CD4-positive, alpha-beta T cell (primary cell): ENCODE measurements at places on chromosomes 16 and 17.

GRCh38 chr16:3728424-3729160, 11.3 kb upstream of the TRAP1 start:
- DNase-seq: no peak

GRCh38 chr16:709566-710499, 4.2 kb upstream of the FBXL16 start:
- DNase-seq: no peak

DNA sequence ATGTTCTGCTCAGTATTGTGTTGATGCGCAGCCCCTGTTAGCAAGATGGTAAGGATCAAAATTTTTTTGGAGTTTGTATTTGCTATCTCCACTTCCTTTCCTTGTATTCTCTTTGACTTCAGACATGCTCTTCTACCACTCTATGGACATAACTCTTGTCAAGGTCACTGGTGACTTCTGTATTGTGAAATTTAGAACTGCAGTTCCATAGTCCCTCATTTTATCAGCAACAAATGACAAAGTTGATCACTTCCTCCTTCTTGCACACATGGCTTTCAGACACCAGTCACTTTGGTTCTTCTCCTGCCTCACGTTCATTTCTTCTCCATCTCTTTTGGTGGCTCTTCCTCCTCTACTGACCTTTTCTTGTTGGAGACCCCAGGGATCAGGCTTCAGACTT, 21.1 kb downstream of the COX11 start:
- DNase-seq: no peak

DNA sequence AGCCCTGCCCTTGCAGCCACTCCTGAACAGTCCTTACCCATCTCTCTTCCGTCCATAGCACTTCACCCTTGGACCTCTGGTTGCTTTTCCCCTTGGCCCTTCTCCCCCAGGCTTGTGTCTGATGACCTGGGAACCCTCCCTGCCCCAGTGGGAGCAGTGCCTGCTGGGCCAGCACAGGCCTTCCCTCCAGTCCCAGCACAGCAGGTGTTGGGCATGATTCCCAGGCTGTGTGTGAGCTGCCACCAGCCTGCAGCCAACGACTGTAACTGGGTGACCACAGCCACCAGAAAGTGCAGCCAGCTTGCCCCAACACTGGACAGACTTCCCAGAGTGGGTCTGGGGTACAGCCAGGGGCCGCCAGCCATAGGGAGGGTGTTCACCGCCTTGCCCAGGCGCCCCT, 30.0 kb downstream of the CRAMP1 start:
- no peak for DNase-seq

DNA sequence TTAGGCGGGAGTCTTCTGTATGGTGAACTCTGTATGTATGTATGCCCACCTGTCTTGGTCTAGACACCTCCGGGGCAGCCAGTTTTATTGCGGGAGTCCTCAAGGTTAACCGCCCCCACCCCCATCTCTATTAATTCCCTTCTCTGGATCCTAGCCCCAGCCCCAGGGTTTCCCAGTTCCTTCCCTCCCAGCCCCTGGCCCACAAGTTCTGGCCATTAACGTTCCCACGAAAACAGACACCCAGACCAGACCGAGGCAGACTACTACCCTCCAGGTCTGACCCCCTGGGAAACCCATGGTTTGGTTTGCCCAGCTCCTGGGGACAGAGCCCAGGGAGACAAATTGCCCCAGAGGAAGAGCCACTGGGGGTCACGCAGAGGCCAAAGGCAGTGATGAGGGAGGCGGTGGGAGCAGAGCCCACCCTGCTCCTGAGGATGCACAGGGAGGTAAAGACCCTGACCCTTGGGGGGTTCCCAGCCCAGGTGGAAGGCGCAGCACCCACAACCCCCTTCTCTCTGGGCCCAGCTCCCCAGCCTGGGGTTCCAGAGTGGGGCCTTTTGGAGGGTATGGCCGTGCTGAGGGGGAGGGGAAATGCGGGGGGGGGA, 8.5 kb downstream of the TBKBP1 start:
- DNase-seq: no peak

- DNase-seq: no peak
Measured at GRCh38 chr16:31480851-31481536, 1.9 kb upstream of the SLC5A2 start.

- DNase-seq: no peak
Measured at GRCh38 chr17:47279062-47279801, 25.6 kb downstream of the ITGB3 start.

DNA sequence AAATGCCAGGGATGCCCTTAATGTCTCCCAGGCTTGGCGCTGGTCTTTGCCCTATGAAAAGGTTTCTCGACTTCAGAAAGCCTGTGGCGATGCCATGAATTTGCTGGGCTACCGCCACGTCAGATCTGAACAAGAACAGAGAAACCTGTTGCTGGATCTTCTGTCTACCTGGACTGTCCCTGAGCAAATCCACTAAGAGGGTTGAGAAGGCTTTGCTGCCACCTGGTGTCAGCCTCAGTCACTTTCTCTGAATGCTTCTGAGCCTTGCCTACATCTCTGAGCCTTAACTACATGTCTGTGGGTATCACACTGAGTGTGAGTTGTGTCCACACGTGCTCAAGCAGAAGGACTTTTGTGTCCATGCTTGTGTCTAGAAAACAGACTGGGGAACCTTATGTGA, 11.4 kb downstream of the CHST4 start:
- peak; percentile 10 for DNase-seq

DNA sequence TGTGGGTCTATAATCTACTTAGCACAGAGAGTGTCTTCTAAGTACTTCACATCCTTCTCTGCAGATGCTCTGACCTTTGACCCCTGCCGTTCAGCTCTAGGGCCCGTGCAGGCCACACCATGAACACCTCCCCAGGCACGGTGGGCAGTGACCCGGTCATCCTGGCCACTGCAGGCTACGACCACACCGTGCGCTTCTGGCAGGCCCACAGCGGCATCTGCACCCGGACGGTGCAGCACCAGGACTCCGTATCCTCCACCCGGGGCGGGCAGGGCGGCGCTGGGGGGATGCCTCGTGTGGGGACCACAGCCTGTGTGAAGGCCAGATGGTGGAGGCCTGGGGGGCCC, 686 bp downstream of the MLST8 start:
- DNase-seq: no peak

DNA sequence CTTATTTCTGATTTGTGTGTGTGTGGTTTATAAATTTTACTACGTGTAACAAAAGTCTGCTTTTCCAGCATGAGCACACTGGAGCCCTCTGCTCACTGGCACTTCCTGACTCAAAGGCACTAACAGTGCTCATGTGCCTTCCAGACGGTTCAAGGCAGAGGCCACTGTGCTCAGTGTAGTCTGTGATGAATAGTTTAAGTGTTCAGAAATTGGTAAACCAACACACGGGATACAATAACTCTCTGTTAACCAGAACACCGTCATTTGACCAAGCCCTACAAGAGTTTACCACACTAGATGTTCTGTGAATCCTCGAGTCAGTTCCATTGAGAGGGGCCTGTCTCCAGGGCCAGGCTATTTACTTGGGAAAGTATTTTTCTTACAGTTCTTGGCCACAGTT, 191.9 kb downstream of the MRTFB start:
- no peak for DNase-seq

GRCh38 chr17:30552994-30553566, 75.9 kb downstream of the GOSR1 start:
- no peak for DNase-seq

GRCh38 chr17:44661835-44662234, 5.6 kb downstream of the MEIOC start:
- no peak for DNase-seq

DNA sequence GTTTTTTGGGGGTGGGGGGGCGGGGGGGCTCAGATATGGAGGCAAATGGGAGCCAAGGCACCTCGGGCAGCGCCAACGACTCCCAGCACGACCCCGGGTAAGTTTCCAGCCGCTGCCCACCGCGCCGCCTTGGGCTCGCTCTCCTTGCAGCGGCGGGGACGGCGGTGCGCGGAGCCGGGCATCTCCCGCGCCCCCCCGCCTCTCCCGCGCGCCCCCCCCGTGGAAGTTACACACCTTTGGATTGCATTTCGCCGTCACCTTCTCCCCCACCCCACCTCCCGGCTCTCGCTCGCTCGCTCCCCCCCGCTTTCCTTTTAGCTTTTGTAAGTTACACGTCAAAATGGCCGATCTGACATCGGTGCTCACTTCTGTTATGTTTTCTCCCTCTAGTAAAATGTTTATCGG, 387 bp downstream of the MSI2 start:
- DNase-seq: peak; percentile 56

DNA sequence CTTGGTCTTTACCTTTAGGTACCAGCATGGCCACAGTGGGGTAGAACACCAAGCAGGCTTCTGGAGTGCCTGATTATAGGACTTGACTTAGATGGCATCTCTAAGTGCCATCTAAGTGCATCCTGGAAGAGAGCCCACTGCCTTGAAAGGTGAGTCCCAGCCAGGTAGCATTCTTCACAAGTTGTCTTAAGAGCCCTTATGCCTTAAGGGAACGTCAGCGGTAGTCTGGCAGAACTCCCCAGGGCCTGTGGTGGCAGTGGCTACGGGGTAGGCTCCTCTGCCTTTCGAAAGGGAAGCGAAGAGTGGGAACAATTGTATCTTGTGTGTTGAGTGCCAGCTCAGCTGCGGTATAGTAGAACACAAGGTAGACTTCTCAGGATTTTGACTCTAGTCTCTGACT, 549.0 kb downstream of the HS3ST4 start:
- no peak for DNase-seq

DNA sequence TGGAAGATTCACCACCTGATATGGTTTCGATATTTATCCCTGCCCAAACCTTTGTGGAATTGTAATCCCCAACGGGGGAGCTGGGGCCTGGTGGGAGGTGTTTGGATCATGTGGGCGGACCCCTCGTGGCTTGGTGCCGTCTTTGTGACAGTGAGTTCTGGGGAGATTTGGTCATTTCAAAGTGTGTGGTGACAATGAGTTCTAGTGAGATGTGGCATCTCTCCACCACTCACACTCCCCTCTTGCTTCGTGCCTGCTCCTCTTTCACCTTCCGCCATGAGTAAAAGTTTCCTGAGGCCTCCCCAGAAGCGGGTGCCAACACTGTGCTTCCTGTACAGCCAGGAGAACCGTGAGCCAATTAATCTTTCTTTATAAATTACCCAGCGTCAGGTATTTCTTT, 9.7 kb downstream of the CCDC57 start:
- DNase-seq: no peak

- DNase-seq: no peak
Measured at GRCh38 chr17:65260626-65261025, 123.5 kb downstream of the RGS9 start.

DNA sequence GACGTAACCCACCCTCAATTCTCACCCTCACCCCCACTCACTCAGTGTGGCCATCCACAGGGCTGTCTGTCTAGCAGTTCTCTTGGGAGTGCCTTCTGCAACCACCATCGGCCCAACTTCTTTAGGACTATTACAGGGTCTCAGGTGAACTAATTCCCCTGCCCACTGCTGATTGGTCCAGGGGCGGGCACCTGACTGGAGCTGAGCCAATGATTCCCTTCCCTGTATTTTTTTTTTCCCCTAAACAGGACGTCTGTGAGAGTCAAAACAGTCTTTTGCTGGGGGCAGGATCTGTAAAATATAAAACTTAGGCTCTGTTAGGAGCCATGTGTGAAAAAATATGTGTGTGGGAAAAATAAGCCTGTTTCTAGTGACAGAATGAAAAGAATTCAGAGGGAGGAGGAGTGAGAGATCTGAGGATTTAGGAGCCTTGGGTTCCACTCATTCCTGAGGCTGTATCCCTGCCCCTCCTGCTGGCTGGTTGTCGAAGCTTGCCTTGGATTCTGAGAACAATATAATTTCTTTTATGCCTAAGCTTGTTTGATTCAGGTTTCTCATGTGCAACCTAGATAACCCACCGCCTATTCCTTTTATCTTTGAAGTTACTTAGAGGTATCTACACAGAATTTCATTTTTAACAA, 115.0 kb downstream of the SPACA3 start:
- no peak for DNase-seq

DNA sequence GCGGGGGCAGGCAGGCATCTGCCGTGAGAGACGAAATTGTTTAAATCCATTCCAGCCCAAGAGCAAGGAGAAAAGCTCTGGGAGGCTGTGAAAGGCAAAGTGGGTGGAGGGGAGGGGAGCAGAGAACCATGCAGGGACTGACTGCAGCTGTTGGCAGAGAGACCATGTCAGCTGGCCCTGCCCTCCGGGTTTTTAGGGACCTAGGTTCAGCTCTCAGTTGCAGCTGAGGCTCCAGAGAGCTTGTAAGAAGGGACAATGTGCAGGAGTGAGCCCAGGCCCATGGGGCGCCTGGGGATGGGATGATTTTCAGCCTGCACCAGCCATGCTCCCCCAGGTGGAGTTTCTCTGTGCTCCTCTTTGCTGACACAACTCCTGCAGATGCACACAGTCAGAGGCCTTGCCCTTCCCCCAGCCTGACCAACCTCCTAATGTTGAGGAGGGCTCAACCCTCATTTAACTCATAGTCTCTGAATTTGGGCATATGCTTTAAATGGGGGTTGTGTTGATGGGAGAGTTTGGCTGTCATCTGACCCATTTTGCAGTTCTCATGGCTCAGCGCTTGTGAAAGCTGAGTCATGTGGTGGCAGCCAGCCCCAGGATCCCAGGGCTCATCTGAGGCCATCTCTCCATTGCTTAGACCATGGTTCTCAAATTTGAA, 70.9 kb downstream of the PLXDC1 start:
- DNase-seq: no peak

DNA sequence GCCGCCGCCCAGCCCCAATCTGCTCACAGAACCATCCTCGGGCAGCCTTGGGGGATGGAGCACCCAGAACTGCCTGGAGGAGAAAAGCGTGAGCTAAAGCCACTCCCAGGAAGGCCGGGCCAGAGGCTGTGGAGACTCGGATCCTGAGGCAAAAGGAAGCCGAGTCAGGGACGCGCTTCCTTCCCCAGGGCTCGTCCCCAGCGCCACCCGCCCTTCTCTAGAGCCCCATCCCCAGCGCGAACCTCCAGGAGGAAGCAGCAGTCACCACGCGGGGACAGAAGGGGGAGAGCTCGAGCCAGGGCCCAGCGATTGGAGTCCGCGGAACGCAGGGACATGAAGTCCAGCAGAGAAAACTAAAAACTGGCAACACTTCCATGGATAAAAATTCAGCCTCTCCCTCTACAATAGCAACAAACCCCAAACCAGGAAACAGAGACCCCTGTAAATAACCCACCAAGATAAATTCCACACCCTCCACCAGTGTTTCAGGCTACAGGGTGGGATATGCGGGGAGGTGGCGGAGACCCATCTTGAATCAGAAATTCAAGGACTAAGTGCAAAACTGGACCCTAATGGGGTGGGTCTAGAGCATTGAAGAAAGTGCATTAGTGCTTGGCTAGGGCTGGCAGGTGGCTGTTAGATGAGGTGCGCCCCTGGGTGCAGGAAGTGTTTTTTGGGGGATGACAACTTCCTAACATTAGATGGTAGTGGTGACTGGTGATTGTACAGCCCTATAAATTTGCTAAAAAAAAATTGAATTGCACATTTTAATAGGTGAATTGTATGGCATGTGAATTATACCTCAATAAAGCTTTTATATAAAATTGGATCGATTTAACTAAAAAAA, 116.1 kb upstream of the METRNL start:
- DNase-seq: peak; percentile 34

- DNase-seq: no peak
Measured at GRCh38 chr16:23072769-23073549, 76.3 kb downstream of the USP31 start.

GRCh38 chr16:74657870-74658642, 8.6 kb downstream of the RFWD3 start:
- no peak for DNase-seq

GRCh38 chr16:12627394-12627793, 176.3 kb downstream of the CPPED1 start:
- DNase-seq: no peak
